Stimulated activated CD4-positive, alpha-beta T cell treated with anti-CD3 and anti-CD28 coated beads, TNF-alpha, amount 100 ng/mL, for 1 hour (primary cell): ENCODE measurements at places on chromosomes 5 and 9.

GRCh38 chr5:37787742-37788141 is 52.1 kb downstream of the GDNF start:
- DNase-seq: no peak

GRCh38 chr9:92151691-92152393 is 36.6 kb upstream of the SPTLC1 start:
- no peak for DNase-seq

DNA sequence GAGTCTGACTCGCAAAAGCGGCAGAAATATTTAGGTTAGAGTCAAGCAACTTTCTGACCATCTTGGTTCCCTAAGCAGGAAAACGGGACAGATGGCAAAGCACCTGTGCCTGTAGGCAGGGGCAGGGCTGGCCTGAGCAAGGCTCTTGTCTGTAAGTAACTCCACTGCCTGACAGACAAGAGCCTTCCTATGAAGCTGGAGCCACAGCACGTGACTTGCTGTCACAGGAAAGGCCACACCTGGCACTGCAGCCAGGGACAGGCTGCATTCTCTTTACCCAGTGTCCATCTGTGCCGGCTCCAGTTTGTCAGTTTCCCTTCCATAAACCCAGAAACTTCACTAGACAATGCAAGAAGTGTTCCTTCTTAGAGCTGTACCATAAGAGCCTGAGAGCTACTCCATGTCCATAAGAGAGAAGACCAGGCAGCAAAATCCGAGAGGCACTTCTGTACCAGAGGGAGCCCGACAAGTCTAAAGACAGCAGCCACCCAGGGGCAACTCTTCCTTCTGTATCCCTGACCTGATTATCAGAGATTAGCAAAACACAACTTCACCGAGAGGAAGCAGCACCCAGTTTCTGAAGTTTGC is 78.1 kb downstream of the GPR21 start:
- DNase-seq: no peak

- DNase-seq: no peak
These were observed 46.4 kb downstream of the COX7C start for GRCh38 chr5:86664173-86664572.

- DNase-seq: peak; percentile 55
These were observed 159.5 kb downstream of the C9orf152 start for GRCh38 chr9:110048403-110048975.

DNA sequence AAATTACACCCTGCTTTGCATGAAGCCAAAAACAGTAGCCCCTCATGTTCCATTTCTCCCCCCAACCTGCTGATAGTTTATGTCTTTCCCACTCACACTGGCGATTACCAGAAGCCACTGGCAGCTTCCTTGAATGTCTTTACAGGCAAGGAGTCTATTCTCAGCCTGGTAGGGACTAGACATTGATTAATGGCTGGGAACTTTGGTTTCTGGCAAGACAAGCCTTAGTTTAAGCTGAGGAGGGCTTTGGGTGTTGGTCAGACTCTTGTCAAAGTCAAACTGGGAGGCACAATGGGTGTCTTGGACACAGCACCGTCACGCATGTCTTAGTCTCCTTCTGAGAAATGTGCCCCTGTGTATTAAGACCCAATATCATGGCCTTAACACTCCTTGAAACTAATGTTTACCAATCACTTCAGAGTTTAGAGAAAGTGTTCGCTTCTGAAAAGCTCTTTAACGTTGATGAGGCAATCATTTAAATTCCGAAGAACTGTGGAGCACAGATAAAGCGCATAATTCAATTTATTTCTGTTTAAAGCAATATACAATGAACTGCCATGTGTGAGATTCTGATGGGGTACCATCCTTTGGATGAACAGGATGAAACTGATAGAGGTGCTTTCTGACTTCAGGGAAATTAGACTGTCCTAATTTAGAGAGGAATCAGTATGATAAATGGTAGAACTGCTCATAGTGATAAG is 53.9 kb upstream of the CPEB4 start:
- no peak for DNase-seq
